ENCODE measurements at places on chromosomes 6 and 20.

- peak; percentile 50 for DNase-seq
These were observed 67.1 kb upstream of the ADGRF4 start for GRCh38 chr6:47631269-47631772.

DNA sequence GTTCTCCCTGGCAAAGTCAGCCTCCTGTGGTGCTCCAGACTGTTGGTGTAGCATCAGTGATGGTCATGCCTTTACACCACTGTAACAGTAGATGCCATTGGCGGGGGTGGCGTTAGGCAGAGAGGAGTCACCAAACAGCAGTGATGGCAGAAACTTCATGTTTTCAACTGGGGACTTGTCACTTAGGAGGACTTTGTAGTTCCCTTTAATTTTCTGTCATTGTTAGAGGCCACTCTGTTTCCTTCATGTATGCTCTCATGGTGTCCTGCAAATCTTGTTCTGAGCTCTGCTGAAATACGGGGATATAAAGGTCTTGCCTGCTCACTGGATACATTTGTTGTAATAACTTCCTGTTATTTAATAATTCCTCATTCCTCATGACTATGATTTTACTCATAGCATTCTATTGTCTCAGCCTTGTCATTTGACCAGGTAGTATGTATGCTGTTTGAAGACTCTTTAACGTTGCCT is 4.6 kb downstream of the MAP3K4 start:
- no peak for DNase-seq

DNA sequence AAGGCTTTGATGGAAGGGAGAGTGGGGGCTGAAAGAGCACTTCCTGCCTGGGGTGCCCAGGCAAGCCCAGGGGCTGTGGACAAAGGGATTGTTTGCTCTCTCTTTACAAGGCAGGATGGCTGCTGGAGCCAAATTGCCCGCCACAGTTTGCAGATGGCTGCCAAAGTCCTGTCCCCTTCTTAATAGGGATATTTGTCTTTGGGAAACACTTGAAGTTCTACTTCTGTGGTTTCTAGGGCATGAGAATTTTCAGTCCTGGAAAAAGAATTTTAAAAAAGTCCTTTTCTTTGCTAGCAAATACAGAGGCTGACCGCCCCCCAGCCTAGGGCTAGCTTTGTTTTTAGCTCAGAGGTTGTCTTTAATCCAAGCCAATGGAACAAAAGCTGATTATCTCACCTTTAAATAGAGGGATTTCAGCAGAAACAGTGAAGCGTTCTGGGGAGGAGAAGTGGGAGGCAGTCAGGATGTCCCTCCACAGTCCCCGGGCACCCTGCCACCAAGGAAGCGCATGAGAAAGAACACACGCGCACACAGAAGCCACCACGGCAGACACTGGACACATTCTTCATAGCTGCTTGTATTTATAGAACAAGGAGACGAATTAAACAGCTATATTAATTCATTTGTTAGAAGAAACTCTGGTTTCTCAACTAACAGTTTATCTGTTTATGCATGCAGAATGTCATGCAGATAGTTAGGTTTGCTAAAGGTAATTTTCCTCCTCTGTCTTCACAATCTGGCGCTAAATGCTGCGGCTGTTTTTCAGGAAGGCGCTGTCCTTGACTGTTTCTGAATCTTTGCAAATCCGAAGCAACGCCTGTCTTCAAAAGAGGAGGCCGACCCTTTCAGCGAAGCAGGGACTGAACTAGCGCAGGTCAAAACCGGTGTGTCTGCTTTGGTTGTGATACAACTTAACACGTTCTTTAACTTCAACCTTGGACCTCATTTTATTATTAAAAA is 736.9 kb downstream of the QKI start:
- peak; percentile 81 for DNase-seq

GRCh38 chr20:8132484-8133309 is 631 bp downstream of the PLCB1 start:
- peak; percentile 44 for DNase-seq

DNA sequence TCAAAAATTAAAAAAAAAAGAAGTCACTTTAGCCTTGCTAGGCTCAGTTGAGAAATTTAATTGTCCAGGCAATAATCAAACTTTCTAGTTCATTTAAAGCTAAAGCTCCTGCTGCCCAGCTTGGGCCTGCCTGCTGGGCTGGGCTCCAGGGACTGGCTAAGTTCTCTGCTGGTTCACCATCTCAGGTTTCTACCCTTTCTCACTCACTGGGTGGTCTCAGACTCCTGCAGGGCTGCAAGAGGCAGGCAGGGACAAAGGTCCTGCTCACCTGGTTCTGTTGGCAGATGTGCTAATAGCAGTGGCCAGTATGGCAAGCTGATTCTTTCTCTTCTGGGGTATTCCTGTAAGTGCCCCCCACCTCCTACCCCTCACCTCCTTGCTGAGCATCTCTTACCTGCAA is 21.2 kb upstream of the RTF2 start:
- DNase-seq = peak; percentile 30

DNA sequence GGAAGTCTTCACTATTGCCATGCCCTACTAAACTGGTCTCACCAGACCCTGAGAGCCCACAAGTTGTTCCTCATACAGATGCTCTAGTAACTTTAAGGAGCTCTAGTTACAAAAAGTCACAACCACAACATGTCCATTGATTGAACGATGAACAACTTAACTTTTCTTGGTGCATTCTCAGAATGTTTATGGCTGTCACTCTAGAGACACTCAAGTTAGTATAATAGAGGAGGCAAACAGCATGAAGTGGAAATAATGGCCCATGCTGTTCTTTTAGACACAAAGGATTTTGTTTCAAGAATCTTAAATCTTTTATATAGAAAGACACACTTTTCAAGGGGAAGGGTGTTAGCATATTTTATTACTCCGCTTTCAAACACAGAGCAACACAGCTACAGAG is 934.4 kb downstream of the HACE1 start:
- DNase-seq = no peak

DNA sequence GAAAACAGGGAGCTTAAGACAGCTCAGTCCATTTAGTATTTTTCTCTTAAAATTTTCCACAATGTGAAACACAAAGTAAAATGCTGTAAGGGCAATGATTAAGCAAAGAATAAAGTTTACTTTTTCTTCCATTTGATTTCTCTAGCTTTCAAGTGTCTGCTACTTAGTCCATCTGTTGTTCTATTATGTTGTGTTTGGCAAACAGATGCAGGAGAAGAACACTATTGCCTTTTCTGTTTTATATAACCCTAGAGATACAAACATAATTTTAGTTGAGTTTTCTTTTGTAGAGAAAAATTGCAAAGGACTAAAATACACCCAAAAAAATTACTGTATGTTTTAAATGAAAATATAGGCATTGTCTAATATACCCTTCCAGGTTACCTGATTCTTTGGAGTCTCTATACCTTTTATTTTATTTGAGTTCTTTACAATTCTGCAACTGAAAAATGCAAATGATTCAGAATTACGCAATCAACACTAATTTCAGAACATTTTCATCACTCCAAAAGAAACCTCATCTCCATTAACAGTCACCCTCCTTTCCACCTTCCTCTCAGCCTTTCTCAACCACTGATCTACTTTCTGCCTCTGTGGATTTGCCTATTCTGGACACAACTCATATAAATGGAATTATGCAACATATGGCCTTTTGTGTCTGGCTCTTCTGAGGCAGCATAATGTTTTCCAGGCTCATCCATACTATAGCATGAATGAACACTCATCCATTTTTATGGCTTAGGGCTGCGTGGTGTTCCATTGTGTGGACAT is 96.9 kb downstream of the MKKS start:
- no peak for DNase-seq

DNA sequence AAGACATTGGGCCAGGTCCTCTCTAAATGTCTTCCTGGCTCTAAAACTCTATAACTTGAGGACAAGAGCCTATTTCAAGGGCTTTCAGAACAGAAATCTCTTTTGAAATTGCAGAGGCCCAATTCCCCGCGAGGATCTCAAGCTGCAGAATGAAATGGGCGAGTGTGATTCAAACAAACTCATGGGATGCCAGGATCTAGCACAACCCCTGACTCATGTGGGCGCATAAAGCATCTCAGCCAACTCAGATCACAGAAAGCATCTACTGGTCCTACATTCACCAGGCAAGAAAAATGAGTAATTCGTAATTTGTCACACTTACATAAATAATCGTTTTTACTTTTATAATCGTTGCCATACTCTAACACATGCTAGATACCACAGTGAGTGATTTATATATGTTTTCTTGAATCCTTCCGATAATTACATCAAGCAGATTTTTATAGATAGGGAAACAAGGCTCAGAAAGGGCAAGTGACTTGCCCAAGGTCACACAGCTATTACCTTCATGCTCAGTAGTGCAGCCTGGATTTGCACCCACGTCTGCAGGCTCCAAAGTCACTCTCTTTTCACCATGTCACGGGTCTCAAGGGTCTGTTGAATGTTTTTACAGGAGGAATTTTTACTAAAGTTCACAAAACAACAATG is 26.2 kb downstream of the FOXF2 start:
- DNase-seq = no peak

DNA sequence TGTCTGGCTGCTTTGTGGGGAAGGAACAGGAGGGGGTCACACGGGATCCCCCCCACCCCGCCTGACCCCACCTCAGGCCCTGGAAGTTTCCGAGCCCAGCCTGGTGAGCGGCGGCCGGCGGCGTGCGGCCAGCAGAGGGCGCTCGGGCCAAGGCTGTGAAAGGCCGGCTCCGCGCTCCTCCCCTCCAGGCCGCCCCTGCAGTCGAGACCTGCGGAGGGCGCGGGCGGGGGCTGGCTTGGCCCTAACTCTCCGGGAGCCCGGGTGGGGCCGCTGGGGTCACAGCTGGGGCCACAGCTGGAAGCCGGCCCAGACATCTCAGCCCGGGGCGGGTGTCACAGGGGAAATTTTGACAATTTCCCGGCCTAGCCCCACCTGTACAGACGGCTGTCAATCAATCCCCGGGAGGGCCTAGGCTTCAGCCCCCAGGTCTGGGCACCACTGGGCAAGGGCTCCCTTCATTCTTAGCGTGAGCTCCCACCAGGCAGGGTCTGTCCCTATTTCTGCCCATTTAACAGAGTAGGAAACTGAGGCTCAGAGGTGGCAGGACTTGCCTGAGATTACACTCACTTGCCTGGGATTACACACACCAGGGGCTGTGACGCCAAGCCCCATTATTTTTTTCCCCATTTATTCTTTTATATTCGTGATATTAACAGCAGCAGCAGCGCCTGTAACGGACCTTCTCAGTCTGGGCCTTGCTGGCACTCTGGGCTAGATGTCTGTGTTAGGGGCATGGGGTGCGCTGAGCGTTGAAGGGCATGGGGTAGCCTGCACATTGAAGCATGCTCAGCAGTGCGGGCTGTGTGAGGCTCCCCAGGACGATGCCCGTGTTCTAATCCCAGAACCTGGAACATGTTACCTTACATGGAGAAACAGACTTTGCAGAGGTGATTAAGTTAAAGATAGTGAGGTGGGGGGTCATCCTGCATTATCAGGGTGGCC is 23.0 kb downstream of the ZBP1 start:
- DNase-seq = peak; percentile 87

- DNase-seq = no peak
These were observed 1.3 kb downstream of the PI16 start for GRCh38 chr6:36955671-36956445.

DNA sequence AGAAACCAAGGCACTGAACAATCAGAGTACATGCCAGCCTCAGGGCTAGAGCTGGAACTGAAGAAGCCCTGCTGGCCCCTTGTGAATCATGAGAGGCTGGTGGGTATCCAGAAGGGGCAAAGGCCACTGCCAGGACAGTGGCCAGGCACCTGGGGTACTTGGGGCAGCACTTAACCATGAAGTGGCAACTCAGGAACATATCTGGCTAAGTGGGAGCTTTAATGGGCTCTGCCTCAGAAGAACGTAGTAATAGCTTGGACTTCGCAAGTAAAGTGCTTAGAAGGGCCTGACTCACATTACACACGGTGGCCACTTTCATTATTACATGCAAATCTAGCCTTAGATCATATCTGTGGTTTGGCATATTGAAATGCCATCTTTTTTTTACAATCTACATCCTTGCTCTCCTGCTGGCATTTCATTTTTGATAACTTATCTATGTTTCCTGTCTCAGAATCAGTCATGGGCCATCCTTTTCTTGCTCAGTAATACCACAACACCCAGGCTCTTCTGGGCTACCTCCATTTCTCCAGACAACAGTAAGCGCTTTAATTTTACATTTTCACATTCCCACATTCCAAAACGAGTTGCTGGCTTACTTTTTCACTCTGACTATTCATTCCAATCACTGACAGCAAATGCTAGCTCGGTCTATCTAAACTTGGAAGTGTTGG is 21.6 kb downstream of the NAPB start:
- DNase-seq = no peak

- DNase-seq = no peak
These were observed 2.5 kb downstream of the NTSR1 start for GRCh38 chr20:62710886-62711702.

DNA sequence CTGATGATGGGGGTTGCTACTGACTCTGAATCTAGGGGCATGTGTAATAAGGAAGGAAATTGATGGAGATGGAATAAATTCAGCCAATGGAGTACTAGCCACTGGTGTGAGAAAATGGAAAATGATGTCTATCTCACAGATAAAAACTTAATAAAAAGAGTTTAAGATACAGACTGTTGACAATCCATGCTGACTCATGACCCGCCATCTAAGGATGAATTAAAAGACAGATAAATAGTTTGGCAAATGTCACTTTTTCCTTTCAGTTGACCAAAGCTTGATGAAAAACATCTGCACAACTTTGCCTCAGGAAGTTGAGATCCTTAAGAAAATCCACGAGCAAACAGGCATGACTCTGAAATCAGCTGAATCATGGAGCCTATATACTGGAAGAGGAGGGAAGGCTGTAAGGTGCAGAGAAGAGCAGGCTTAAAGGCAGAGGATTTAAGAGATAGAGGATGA is 82.6 kb upstream of the BMP5 start:
- no peak for DNase-seq

- DNase-seq = no peak
These were observed 26.8 kb downstream of the REV3L start for GRCh38 chr6:111456208-111456607.

DNA sequence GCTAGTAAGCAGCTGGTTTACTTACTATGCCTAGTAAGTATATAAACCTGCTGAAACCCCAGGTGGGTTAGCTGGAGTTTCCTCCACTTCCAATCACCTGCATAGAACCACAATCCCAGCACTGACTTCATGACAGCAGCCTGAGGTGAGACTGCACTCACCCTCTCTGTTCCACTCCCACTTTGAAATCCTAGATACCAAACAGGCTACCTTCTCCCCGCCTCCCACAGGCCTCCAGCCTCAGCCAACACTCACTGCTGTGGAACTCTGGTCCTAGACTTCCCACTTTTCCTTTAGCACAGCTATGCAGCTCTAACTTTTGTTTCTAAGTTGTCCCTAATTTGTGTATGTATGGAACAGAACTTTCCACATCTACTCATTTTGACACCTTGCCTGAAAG is 149.7 kb upstream of the ARID1B start:
- no peak for DNase-seq

GRCh38 chr6:134456226-134456625 is 138.3 kb upstream of the SGK1 start:
- DNase-seq = no peak

GRCh38 chr6:4348462-4349112 is 213.2 kb upstream of the ECI2 start:
- no peak for DNase-seq

GRCh38 chr6:56541030-56541600 is 101.6 kb downstream of the DST start:
- DNase-seq = no peak

GRCh38 chr6:10412461-10413261 is 2.2 kb downstream of the TFAP2A start:
- DNase-seq = peak; percentile 70

GRCh38 chr20:49352751-49353150 is 74.9 kb upstream of the ZNFX1 start:
- DNase-seq = no peak
